ENCODE measurements at places on chromosomes 3 and 15.

DNA sequence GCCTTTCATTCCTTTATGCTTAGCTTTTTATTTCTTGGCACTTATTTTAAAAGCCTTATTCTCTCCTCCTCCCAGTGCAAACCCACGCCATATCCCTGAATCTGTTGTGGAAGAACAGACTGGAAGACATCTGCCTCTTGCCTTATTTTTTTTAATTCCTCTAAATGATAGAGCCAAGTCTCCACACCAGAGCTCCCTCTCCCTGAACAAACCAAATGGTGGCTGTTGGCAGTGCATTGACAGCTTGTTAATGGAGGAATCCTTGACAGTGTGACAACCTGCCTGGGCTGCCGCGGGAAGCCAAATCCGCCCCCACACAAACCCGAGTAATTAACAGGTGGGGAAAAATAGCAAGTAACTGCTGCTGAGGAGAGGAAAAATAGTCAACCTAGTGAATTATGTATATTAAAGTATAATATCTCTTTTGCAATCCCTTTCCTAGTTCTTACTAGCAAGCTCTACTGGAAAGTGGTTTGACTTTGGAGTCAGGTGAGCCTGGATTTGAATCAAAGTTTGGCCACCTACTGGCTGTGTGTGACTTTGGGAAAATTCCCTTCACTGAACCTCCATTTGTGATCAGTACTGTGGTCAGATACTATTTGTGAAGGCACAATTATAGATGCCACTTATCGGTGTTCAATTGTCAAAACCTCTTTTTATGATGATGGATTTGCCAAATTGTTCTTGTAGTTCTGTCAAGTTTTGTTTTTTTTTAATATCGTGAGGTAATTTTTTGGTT, 589.6 kb downstream of the PDCD6IP start:
- peak; percentile 10 for DNase-seq

DNA sequence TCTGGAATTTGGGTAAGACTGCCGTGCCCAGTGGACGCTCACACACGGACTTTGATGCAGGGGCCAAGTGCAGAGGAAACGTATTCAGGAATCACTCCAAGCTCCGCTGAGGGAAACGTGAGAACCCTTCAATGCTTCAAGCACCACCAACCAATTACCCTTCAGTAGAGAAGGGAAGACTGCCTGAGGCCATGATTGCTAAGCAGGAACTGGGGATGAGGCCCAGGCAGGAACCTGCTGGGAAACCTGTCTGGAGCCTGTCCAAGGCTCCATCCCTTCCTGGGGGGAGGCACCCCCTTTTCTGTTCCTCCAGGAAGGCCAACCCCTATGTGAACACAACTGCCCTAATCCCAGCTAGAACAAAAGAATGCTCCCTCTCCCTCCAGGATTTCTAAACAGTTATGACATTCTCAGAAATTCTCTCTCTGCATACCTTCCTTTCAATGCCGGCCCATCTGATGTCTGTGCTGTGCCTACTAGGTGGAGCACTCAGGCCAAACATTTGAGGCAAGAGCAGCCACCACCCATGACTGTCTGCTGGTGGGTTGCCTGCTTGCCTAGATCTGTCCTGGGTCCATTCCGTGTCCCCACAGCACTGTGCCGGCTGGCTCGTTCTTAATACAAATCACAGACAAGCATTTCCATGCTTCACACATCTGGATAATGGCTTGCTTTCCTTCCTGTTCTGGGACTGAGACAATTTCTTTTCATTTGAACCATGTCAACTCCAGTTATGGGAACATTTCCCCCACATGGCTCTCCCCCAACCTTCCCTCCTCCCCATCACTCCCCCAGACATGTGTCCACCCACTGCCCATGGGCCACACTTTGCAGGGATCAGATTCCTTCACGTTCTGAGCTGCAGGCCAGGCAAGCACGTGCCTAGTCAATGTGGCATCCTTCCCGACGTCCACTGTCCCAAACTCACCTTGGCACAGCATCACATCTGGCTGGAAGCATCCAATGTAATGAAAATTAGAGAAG, 149.4 kb downstream of the ADAMTS17 start:
- no peak for DNase-seq

DNA sequence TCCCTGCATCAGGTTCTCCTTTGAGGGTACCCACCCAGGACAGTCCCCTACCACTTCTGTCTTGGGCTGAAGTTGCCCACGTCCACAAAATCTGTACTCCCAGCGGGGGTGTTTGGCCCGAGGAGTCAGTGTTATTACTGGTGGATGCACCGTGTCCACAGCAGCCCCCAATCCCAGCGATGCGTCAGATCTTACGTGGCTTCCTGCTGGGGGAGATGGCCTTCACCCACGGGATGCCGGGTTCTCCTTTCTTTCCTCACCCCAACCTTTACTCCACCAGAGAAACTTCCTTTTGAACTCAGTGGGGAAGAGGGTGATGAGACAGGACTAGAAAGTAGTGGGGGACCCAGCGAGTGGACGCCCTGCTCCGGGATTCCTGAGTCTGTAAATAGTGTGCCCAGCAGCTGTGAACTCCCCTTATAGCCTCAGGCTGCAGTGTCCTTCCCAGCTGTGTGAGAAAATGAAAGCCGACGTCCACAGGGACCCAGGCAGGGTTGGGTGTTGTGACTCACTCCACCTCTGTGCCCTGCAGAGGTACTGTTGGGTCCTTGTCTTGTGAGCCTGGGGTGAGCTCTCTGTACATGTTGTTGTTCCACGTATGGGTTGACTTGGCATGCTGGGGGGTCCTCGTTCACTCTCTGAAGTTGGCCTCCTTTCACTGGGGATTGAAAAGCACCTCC, 31.5 kb downstream of the CRTAP start:
- DNase-seq, result no peak

GRCh38 chr15:70956201-70956995, 63.8 kb downstream of the LRRC49 start:
- no peak for DNase-seq

GRCh38 chr3:171005648-171006047, 20.9 kb downstream of the SLC2A2 start:
- DNase-seq, result no peak

DNA sequence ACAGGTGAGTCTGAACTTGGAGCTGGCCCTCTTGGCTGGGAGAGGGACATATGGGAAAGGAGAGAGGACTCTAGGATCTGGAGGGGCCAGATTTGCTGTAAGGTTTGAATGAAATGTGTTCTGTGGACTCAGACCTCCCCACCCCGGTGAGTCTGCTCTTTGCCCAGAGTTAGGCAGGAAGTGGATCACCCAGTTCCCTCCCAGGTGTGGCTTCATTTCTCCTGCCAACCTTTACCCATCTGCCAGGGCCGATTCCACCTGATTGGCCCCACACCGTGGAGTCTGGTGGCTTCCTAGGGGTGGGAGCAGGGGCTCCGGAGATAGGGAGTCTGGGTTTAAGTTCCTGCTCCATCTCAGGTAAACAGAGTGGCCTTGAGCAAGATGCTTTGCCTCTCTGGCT, 25.5 kb downstream of the CD276 start:
- DNase-seq, result no peak

DNA sequence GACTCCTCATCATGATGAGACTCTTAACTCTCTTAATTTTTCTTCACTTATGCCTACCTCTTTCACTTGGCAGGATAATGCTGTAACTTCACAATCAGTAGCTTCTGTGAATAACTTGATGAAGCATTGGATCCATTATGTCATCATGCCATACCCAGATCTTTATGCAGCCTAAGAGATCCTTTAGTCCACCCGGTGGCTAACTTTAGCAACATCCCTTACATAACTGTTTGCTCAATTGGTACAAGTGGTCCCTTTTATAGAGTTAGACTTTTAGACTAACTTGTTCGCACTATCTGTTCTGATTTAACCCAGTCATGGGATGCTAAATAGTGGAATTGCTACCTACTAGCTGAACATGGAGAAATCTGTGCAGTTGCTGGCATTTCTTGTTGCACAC, 184.5 kb downstream of the USP13 start:
- DNase-seq, result no peak

DNA sequence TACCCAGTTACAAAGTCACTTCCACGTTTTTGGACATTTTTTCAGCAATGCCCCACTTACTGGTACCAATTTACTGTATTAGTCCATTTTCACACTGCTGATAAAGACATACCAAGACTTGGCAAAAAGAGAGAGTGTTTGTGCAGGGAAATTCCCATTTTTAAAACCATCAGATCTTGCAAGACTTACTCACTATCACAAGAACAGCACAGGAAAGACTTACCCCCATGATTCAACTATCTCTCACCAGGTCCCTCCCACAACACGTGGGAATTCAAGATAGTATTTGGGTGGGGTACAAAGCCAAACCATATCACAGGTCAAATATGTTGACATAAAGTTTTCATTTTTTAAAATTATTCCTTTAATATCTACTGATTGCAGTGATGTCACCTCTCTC, 16.2 kb upstream of the ABI3BP start:
- DNase-seq, result no peak

- no peak for DNase-seq
Observed at GRCh38 chr15:93041159-93041547, 47.9 kb downstream of the RGMA start.

GRCh38 chr15:27690290-27690689, 408.8 kb downstream of the OCA2 start:
- no peak for DNase-seq

DNA sequence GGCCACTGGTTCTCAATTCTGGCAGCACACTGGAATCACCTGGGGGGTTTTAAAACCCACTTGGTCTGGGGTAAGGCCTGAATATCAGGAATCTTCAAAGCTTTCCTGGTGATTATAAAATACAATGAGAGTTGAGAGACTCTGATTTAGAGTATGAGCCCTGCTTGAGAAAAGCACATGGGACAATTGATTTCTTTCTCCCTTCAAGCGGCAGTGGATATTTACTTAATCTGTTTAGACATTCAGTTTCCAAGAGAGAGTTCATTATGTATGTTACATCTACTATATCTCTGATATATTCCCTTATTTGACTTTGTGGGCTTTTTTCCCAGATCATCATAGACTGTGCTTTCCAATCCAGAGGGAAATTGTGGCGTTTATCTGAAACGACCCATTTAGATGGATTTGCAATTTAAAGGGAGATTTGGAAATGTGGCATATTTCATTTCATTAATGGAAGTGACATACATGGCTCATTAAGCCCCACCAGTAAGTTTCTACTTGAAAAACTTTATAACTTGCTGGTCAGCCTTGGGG, 171.2 kb upstream of the PFN2 start:
- no peak for DNase-seq

GRCh38 chr3:195800240-195800639, 11.5 kb downstream of the MUC4 start:
- DNase-seq, result no peak

GRCh38 chr3:57094575-57094974, 34.1 kb downstream of the SPATA12 start:
- no peak for DNase-seq

GRCh38 chr15:85676342-85677098, 118.2 kb downstream of the KLHL25 start:
- DNase-seq, result no peak

DNA sequence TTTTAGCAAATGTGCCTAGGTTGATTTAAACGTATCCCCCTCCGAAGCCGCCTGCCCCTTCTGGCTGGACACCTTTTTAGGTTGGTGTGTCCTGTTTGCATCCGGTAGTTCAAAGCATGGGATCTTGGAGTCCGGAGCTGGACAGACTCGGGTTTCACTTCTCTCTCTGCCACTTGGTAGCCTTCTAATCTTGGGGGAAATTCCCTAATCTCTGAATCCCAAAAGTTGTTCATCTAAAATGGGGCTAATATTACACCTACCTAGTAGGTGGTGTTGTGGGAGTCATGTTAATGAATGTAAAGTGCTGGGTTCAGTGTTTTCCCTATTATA, 760 bp downstream of the FANCI start:
- DNase-seq, result no peak

DNA sequence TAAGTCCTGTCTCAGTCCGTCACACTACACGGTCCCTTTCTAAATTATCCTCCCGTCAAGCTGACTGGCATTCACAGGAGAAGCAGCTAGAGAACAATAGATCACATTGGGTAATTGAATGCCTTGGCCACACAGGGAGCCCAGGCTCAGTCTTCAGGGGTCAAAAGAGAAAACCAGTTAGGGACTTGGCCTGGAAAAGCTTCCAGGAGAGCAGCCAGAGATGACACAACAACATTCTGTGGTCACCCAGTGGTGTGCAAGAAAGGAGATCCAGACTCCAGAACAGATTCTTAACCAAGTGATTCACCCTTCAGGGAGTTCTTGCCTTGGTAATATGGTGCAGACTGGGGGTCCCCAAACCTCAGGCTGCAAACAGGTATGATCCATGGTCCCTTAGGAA, 15.9 kb downstream of the ARHGAP31 start:
- no peak for DNase-seq

DNA sequence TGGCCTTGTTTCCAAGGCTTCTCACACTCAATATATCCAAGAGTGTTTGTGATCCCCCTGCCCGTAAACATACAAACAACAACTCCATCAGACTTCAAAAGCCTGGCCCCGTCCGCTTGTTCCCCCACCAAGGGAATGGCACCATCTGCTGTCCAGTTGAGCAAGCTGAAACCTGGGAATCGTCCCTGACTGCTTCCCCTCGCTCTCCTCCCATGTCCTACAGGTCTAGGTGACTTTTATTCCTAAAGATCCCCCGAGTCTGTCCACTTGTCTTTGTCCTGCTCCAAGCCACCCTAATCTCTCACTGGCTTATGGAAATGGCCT, 27.9 kb upstream of the FAM174B start:
- peak; percentile 16 for DNase-seq

GRCh38 chr3:30966896-30967295, 72.4 kb upstream of the GADL1 start:
- DNase-seq, result no peak
